Epithelial cell of alveolus of lung (primary cell): ENCODE measurements at places on chromosomes 16 and 17. TPM values are rescaled to one million over a fixed set of nuclear protein-coding genes. Genes with fewer than 3 reads are reported as not detected.

The MGAT5B gene
- total RNA-seq: 0.08 and 1.0 TPM in 2 replicates

The GNAO1 gene
- total RNA-seq: 0.08 TPM in 1 of 2 replicates, not detected in the other

The TBC1D3D gene
- total RNA-seq: not detected in 2 replicates

The FAM83G gene
- total RNA-seq: 9.9 and 16.2 TPM in 2 replicates

The SOX15 gene
- 0.52 and 2.8 TPM in 2 replicates for total RNA-seq
